Heart right ventricle (tissue), 16 donors: ENCODE measurements at places on chromosomes 3 and 15.

GRCh38 chr15:52158084-52158765 is 33.0 kb downstream of the GNB5 start:
- no peak for DNase-seq

DNA sequence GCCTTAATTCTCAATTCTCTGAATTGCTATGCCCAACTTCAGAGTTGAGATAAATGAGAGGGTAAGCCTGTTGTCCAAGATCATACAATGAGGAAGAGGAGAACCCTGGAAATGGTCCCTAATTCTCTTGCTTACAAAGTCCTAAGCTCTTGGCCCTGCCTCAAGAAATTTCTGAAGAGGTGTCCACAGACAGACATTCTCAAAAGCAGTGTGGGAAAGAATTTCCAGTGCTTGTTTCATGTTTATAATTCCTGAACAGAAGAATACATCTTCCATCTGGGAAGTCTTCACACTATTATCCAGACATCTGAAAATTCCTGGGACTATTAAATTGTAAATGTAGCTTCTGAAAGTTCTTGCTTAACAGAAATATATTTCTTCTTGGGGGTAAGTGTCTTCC is 166.8 kb upstream of the LRTM1 start:
- no peak for DNase-seq

GRCh38 chr3:157871838-157872460 is 234.3 kb downstream of the SHOX2 start:
- no peak for DNase-seq

DNA sequence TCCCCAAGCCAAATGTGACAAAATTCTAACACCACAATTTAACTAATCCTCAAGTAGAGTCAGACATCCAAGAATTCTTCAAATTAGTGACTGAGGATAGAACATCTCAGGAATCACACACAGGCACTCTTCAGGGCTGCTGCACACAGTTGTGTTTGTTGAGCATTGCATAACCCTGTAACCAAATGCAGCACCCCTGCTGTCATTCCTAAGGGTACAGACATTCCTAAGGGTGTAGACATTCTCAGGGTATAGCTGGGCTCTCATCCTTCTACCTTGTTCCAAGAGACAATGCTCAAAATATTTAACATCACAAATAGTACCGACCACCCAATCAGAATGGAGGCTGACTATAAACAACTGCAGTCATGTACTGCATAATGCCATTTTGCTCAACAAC is 107.1 kb upstream of the UBE2E2 start:
- no peak for DNase-seq

DNA sequence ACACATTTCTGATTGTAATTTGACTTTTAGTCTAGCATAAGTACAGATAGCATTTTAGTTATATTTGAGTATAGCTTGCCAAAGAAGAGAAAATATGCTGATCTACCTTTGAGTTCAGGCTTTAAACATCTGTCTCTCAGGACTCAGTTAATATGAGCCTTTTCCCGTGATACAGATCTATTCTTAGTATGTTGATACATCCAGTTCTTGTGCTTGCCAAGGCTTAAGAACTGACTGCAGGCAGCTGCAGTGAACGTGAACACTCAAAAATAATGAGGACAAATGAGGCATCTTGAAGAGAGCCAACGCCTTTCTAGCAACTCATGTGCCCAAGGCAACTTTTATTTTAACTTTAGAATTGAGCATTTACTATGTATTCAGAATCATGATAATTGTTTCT is 325.5 kb downstream of the SI start:
- no peak for DNase-seq

- DNase-seq, result no peak
Observed at GRCh38 chr15:93451265-93451664, 362.3 kb upstream of the RGMA start.

DNA sequence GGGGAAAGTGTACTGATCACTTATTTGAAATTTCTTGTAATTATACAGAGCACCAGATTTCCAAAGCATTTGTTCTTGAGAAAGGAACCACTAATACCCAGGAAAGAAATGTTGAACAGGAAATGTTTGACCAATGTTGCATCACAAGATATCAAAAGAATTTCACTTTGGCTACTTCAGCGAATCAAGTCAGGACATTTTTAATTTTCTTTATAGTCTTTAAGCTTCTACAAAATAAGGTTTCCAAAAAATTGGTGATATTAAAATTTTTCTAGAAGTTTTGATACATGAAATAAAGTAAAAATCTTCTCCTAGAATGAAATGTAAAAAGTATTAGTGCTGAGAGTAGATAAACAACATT is 421.9 kb downstream of the MECOM start:
- DNase-seq, result no peak

DNA sequence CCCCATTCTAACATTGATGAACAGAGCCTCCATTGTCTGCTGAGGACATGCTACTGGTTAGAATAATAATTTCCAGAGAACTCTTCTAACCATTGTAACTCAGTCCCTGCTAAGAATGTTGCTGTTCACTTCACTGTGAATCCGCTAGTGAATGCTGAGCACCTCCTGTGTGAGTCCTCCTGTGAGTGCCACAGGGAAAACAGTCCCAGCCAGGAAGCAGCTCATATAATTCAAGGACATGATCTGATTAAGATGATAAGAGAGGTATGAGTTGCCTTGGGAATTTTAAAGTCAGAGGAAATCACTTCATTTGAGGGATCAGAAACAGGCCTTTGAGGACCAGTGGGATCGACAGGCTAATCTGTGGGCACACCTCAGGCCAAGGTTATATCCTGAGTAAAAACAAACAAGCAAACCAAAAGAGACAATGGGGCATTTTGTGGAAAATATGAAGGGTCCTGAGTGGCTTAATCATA is 33.9 kb upstream of the GPR160 start:
- DNase-seq, result no peak

GRCh38 chr15:45637552-45638033 is 2.8 kb downstream of the SQOR start:
- peak; percentile 49 for DNase-seq

DNA sequence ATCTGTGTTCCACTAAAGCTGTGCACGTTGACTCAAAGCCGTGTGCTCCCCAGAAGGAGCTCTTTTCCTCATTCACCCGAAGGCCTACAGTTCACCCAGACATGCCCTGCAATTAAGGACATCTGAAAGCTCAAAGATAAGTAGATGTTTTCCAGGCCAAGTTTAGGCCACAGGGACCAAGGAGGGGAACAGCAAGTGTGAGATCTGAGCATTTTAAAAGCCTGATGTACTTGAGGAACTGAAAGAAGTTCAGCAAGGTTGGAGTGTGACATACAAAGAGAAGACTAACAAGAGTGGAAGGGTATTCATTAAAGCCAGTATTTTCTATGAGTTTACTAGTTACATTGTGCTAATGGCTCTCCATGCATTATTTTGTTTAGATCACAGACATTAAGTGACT is 68.0 kb downstream of the CASR start:
- DNase-seq, result no peak

DNA sequence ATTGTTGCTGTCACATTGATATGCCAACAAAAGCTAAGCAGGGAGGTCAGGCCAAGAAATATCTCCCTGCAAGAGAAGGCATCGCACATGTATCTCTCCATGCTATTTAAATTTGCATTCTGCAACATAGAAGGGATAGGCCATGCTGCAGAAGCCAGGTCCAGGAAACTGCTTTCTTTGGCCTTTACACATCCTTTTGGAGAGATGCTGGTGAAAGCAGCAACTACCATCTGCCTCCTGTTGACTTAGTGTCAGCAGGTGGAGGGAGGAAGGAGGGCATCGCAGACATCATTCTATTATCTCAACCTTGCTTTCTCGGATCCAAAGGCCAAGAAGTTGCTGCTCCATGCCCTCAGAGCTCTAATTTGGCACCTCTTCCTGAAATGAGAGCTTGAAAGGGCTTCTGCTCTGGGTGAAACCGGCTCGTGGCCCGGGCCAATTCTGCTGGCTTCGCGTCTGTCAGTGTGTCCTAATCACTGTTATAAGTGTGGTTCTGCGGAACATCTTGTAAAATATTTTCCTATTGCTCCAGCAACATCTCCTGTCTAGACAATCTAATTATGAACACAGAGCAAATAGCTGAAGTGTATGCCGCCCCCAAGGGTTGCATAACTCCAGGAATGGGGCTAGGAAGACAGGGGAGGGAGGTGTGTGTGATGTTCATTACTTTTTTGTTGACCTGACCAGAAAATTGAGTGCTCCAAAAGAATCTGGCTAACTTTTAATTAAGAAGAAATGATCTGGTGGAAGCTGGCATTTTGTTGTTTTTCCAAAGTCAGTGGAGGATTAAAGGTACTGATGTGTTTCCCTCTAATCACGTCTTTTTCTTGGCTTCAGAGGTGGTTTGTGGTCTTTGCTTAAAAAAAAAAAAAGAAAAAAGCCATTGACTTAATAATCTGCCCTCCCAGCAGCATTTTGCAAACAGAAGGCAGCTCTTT is 89.1 kb downstream of the TPRG1 start:
- peak; percentile 59 for DNase-seq

- DNase-seq, result peak; percentile 99
Observed at GRCh38 chr3:52278510-52279069, at the start of gene WDR82. TSS of gene WDR82 (minus strand) at chr3:52278649. CDS start at chr3:52278361, 288 bp downstream.

DNA sequence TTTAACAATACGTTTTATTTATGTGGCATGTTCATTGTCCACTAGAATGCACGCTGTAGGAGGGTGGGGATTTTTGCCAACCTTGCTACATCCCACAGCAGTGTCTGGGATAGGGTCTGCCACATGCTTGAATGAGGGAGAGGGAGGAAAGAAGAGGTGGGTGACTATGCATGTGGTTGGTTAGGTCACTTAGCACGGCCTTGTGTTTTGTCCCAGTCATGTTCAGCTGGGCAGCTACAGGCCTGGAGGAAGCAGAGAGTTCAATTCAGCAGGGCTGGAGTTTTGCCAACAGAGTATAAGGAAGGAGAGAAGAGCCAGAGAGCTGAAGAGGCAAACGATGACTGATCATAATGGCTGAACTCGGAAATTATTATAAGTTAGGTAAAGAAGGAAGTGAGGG is 268.4 kb upstream of the NSMCE3 start:
- no peak for DNase-seq

DNA sequence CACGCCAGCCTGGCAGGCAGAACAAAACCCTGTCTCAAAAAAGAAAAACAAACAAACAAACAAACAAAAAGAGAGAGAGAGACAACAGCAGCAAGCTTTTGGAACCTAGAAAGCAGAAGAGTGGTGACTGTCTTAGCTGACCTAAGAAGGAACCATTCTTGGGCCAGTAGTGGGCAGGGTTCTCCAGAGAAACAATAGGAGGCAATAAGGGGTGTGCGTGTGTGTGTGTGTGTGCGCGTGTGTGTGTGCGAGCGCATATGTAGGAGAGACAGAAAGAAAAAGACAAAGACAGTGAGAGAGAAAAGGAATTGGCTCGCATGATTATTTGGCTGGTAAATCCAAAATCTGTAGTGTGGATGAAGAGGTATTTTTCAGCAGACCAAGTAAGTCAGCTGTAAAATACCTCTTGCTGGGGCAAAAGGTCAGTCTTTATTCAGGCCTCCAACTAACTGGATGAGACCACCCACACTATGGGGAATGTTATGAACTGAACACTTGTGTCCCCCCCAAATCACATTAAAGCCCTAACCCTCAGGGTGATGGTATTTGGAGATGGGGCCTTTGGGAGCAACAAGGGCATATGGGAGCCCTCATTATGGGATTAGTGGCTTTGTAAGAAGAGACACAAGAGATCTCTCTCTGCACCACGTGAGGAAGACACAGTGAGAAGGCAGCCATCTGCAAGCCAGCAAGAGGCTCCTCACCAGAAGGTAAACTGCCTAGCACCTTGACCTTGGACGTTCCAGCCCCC is 15.1 kb upstream of the BLM start:
- DNase-seq, result peak; percentile 10

DNA sequence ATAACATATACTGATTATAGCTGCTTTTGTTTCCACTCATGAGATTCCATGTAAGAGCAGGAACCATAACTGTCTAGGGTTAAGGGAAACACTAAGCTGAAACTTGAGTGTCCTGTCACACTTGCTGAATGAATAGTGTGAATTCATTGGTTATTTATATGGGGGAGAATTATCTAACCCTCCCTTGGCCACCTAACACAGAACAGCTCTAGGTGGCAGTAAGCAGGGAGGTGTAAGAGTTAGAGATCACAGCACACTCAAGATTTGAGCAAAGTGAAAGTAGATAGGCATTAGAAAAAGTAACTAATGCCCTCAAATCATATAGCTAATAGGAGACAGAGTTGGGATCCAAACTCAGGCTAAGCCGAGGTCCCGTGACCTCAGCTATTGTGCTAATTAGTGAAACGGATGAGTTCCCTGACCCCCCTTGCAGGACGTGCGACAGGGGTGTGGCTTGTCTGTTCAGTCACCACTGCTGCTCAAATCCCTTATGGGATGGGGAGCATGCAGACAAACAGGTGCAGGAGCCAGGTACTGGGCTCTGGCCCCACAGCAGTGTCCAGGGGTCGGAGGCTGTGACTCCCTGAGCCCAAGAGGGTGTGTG is 27.7 kb upstream of the ANO10 start:
- DNase-seq, result no peak

DNA sequence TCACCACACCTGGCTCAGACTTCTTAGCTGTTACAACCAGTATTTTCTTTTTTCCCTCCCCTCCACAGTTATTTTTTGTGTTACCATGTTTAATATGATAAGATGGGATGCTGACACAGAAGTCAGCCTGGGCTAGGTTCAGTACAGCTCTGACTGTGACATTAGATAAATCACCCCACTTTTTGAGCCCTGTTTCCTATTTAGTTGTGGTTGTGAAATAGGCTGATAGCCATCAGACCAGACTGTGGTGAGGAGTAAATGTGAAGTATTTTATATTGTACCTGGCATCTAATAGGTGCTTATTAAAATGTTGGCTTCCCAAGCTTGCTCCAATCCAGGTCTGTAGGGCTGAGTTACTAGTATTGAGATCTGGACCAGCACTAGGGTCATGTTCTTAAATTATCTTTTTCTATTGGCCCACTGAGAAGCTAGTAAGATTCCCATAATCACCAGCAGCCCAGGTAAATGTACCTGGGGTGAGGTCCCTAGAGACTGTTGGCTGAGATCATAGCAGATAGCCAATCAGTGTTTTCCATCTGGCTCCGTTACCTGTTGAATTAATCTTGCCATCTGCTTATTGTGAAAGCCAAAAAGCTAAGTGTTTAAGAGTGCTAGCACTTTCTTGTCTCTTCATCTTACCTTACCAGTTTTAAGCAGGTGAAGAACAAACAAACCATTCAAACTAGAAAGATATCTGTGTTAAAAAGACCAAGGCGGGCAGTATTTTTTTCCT is 61.0 kb downstream of the CCK start:
- no peak for DNase-seq

- DNase-seq, result no peak
Observed at GRCh38 chr3:64321747-64322146, 96.5 kb upstream of the PRICKLE2 start.

DNA sequence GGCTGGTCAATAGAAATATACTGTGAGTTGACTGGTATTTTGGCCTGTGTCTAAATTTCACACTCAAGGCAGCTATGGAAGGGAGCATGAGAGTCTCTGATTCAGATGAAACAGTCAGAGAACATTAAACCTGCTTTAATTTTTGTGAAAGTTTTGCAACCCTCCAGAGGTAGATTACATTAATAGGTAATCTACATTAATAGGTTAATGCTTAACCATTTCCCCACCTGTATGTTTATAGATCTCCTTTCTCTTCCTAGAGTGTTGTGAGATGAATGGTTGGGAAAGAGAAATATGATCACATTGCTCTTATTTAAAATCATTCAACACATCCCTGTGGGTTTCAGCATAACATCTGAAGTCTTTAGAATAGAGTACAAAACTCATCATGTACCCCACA is 586.9 kb upstream of the DPPA4 start:
- DNase-seq, result no peak

- DNase-seq, result no peak
Observed at GRCh38 chr3:129461022-129461421, 21.0 kb downstream of the IFT122 start.
